ENCODE measurements at places on chromosomes 12 and 14.

DNA sequence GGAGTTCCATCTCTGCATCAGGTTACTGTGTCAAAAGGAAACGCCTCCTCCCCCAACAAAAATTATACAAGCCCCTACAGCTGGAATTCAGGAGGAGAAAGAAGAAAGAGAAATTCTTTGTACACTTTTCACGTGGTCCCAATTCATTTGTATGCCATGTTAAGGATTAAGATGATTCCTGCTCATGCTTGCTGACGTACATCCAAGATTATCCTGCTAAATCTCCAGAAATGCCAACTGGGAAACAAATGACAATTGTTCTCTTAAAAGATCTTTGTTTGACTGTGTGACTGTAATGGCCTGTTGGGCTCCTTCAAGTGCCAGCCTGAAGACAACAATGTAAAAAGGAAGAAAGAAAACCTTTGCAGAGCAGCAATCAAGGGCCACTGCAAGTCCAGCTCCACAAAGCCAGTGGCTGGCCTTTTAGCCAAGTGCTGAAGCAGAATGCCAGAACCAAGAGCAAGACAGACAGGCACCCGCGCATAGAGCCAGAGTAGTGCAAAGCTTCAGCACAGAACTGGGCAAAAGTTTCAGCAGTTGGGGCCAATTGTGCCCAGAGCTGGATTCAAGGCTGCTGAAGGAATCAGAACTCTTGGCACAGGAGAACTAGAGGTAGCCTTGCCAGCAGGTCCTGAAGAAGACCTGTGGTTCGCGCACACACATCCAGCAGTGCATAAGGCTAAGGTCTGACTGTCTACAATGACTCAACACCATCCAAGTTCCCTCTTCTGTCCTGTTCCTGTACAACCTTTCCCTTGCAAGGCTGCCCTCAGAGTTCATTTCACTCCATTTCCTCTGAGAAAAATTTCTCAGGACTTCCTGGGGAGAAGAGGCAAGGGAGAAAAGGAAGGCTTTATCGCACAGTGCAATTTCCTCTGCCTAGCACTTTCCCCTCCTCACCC is 209.7 kb upstream of the BMP4 start:
- no peak for DNase-seq

DNA sequence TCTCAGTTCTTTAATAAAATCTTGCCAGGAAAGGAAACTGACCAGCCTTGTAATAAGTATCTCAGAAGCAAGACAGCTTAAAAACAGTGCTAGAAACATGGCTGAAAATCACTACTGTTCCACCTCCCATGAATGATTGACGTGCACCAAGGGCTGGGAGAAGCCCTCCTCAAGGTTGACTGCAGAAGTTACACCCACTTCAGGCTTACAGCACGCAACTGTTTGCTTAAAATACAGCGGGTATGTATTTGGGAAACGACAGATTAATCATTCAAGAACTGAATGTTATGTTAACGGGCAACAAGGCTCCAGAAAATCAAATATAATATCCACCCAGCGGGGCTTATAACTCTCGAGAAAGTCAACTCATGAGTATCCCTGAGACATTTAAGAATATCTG is 22.1 kb downstream of the PRKD1 start:
- DNase-seq, result no peak

DNA sequence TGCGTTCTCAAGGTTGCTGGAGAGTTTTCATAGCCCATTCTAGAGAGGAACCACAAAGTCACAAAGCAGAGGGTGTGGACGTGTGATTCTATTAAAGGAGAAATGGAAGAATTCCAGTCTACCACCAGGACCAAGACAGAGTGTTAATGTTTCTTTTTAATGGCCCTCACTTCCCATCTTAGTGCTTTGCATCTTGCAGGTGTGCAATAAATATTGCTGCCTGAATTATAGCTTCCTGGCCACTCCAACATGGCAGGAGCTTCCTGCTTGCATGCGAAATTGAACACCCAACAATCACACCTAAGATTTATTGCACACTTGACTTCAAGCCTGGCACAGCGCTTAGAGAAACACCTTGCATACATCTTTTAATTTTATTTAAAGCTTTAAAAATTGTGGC is 22.4 kb upstream of the PPP1CC start:
- no peak for DNase-seq

DNA sequence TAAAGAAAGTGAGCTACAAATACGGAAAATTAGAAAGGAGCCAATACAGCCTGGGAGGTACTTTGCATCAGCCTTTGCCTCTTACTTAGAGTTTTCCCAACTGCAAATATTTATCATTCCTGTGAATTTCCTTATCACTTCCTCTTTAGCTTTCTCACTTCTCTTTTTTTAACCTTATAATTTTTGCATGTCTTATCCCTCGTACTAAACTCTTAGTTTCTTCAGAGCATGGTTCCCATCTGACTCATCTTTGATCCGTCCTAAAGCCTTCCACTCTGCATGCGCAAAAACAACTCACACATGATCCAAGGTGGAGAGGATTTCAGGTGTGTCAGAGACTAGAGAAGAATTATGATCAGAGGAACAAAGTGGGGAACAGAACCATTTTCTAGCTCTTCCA is 9.6 kb upstream of the SNAPC1 start:
- DNase-seq, result no peak

GRCh38 chr12:105231396-105231795 is 4.6 kb downstream of the APPL2 start:
- no peak for DNase-seq

- DNase-seq, result peak; percentile 66
Measured at GRCh38 chr12:120583478-120584030, 2.4 kb upstream of the POP5 start.

DNA sequence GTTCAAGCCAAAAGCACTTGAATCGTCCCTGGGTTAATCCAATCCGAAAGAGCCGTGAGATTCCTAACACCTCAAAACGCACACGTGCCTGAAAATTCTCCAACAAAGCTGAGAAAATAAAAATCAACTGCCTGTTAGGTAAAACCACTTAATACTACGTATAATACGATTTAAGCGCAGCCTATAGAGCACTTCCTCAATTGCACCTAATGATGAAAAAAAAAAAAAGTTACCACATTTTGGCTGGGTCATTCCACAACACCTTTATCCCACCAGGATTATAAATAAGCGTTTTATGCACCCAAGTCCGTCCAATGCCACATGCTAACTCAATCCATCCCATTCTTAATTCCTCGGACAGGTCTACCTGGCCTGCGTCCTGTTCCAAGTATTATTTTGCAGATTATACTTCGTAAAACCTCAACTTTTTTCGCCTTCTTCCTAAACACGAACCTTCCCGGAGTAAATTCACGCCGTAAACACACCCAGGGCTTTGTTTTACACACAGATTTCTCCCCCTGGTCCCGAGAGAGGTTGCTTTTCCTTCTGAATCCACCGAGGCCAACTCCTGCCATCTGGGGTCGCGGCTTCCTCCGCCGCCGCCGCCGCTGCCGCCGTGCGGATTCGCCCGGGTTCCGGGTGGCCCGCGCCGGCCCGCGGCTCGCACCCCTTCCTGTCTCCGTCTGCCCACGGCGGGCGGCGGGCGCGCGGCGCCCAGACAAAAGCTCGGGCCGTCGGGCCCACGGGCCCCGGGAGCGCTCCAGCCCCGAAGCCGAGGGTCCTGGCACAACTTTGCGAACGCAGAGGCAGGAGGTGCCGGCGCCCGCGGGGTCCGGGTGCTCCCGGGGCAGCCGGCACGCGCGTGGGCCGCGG is 66.2 kb downstream of the RNF34 start:
- DNase-seq, result peak; percentile 43

- DNase-seq, result no peak
Measured at GRCh38 chr14:22594156-22594716, 3.9 kb upstream of the ABHD4 start.
